ENCODE measurements at places on chromosomes 7 and 10.

DNA sequence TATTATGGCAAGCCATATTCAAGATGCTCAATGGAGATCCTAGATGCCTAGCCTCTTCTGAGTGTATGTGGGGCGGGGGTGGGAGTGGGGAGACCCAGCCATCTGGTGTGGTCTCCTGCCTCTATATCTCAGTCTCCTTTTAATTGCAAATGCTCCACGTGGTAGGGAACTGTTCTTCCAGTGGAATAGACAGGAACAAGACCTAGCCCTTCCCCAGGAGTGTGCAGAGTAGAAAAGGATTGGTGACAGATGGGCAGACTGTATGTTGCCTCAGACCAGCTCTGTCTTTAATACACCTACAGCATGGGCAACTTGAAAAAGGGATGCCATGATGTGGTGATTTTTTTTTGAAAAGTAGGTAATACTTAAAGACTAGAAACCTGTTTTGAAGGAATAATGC, 12.6 kb downstream of the CYP3A5 start:
- DNase-seq: no peak

GRCh38 chr10:63722537-63722936, 201.3 kb downstream of the REEP3 start:
- DNase-seq: no peak

DNA sequence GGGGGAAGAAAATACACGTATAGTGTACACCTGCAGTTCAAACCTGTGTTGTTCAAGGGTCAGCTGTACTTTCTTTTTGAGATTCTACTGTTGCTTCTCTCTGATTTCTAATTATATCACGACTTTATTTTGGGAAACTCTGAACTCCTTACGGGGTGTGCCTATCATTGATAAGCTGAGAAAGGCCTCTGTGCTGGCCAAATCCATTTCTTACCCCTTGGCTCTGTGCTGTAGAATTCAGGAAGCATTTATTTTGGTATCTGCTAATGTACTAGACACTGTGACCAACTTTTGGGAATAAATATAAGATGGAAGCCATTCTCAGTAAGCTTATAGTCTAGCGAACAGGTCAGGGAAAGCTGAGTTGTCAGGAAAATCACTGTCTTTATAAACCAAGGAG, 26.9 kb upstream of the RPA3 start:
- no peak for DNase-seq

DNA sequence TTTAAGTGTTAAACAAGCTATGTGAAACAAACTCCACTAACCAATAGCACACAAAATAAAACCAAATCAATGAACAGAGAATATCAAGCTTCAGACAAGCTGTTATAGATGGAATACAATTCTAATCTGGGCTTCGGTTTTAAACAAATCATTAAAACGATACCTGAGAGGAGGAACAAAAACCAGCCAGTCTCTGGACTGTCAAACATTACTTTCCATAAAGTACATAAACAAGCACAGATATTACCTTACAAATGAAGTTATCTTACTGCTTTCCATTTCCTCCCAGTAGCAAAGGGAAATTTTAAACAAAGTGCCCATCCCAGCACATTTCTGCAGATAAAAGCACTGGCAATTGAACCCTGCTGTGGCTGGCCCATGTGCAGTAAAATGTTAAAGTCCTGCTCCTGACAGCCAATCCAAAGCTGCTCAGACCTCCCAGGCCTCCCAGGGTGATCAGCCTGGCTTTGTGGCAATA, 128.0 kb downstream of the NRCAM start:
- DNase-seq: no peak

Measured in activated T-cell treated with anti-CD3 and anti-CD28 coated beads, Interleukin-2, amount 50 U/mL, for 1 hour (primary cell).